IMR-90 (cell line): ENCODE measurements at places on chromosomes 1 and 21. TPM values are rescaled to one million over a fixed set of nuclear protein-coding genes. Genes with fewer than 3 reads are reported as not detected.

Gene PCAT6
- 0.56 TPM in 1 of 2 replicates, not detected in the other for total RNA-seq

Gene UMODL1
- not detected in 2 replicates for total RNA-seq

Gene SFT2D2
- 37.6 and 42.2 TPM in 2 replicates for total RNA-seq

Gene TAL1
- total RNA-seq = not detected in 2 replicates

Gene HPDL
- total RNA-seq = 0.54 and 0.56 TPM in 2 replicates

Gene OLFML3
- 37.8 and 40.9 TPM in 2 replicates for total RNA-seq

Gene CD34
- total RNA-seq = under 0.01 TPM in 1 of 2 replicates, not detected in the other

Gene GJC2
- 1.1 and 1.4 TPM in 2 replicates for total RNA-seq

Gene KCNC4
- 0.18 and 0.28 TPM in 2 replicates for total RNA-seq

Gene PLPPR4
- 6.4 and 7.0 TPM in 2 replicates for total RNA-seq

Gene CFAP57
- total RNA-seq = 0.28 and 0.36 TPM in 2 replicates

Gene NFASC
- total RNA-seq = 0.18 and 0.28 TPM in 2 replicates

Gene OR2T33
- not detected in 2 replicates for total RNA-seq

Gene S100A12
- total RNA-seq = not detected in 2 replicates

Gene KRTAP19-3
- total RNA-seq = not detected in 2 replicates

GRCh38 chr1:118291661-118292060, 106.6 kb upstream of the SPAG17 start:
- DNase-seq = no peak

- DNase-seq = no peak
Observed at GRCh38 chr1:227938911-227939790, 8.6 kb downstream of the WNT9A start.

DNA sequence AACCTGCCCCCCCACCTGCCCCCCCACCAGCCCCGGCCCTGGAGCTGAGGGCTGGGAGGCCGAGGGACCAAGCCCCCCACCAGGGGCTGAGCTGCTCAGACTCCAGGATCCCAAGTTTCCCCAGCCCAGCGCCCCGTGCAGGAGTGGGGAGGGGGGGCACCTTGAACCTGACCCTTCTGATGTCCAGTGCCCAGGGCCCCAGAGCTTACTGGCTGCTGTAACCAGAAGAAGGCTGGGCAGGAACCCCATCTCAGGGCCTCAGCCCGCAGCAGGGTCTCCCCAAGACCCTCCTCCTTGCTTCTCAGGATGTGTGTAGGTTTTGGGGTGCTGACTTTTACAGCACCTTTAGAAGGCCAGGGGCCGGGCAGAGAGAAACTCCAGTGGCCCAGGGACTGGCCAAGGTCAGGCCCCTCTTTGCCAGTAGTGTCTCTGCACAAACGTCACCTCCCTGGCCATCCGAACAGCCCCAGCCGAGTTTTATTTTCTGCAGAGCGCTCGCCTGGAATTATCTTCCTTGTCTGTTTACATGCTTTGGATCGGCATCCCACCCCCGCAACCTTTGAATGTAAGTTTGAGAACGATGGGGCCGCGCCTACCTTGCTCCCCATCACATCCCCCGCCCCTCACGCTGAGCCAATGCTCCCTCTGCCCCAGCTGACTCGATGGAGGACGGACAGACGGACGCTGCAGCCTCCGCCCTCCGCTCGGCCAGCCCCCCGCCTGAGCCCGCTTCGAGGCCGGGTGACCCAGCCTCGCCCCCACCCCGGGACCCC, 70.1 kb upstream of the CASZ1 start:
- DNase-seq = peak; percentile 48

- no peak for DNase-seq
Observed at GRCh38 chr1:204465546-204466415, 28.8 kb downstream of the PIK3C2B start.

- DNase-seq = no peak
Observed at GRCh38 chr1:11364170-11364569, 91.2 kb downstream of the UBIAD1 start.

GRCh38 chr1:24906760-24907490, 23.2 kb downstream of the RUNX3 start:
- DNase-seq = no peak

DNA sequence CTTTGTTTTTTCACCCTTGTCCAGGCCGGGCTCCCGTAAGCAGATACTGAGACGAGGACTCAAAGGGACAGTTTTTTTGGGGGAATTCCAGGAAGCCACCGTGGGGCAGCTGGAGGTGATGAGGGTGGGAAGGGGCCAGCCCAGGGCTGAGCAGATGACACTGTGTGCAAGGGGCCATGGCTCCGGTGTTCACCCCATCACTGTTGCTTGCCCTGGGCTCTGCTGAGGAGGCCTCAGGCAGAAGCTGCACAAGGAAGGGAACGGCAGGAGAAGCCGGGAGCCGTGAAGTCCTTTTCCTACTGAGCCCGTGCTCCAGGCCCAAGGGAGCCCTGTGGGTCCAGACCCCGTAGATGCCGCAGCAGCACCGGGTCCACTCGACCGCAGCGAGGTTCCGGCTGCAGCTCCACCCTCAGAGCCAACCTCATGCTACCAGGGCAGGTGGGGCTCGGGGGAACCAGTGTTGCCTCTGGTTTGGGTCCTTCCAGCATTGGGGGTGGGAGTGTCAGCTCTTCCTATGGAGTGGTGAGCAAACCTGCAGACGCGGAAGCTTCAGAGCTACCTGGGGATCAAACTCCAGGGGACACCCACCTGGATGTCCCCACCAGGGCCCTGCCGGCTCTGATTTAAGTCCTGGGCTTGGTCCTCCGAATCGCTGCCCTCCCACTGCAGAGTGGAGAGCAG, 4.3 kb upstream of the CALML6 start:
- no peak for DNase-seq

- peak; percentile 12 for DNase-seq
Observed at GRCh38 chr1:93394514-93394913, 48.8 kb downstream of the DR1 start.

- no peak for DNase-seq
Observed at GRCh38 chr1:45796946-45797345, 6.5 kb upstream of the MAST2 start.

- DNase-seq = no peak
Observed at GRCh38 chr1:96872757-96873156, 151.2 kb downstream of the PTBP2 start.

DNA sequence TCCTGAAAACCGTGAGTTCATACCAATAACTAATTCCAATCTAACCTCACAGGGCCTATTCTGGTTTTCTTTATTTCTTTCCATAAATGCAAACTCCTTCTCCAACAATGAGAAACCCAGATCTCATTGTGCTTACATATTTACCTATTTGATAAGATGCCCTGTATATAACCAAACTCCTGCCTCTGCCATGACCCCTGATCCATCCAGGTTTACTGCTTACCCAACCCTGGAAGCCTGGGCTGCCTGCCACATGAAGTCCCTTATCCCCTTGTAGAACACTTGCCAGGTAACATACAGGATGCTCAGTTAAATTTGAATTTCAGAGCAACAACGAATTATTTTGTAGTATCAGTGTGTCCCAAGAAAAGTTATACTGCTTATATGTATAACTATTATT, 766.1 kb downstream of the LTN1 start:
- no peak for DNase-seq

DNA sequence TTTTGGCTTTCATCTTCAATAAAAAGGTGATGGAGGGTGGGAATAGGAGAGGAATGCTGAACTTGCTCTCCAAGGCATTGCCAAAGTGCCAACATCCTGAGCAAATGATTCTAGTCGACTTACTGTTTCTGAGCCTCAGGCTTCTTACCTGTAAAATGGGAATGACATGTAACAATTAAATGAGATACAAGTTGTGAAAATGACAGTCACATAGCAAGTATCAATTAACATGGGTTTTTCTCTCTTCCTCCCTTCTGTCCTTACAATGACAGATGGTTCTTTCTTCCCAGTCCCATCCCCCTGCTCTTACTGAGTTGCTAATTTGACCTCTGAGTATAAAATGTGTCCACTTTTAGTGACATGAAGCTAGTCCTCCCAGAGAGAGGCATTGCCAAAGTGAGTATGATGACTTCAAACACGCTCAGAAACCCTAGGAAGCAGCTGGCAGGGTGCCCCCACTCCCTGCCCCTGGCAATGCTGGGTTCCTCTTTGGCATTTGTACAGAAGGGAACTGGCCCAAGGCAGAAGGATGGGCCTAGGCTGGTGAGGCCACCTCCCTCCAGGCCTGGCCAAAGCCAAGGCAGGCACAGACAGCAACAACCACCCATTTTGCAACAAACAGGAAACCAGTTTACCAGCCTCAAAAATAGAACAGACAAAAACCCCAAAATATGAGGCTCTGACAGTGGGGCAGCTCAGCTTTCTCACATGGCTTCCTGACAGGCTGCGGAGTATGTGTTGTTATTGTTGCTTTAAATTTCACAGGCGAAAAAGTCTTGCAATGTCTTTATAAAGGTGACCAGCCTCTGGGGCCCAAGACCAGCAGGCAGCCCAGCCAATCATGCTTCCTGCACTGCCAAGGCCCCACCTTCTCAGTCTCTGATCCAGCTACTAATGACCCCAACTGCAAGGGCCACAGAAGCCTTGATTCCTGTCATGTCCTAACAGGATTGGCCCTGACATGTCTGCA, 115.9 kb downstream of the HIVEP3 start:
- DNase-seq = no peak

GRCh38 chr21:43658088-43658741, 1.1 kb downstream of the HSF2BP start:
- no peak for DNase-seq

GRCh38 chr1:87252406-87252805, 76.3 kb upstream of the LMO4 start:
- DNase-seq = peak; percentile 76

- no peak for DNase-seq
Observed at GRCh38 chr1:201169203-201169602, 14.9 kb upstream of the TMEM9 start.

- DNase-seq = no peak
Observed at GRCh38 chr1:199218065-199218464, 579.2 kb downstream of the PTPRC start.

- DNase-seq = no peak
Observed at GRCh38 chr21:40164905-40165772, 297.9 kb downstream of the PCP4 start.

GRCh38 chr1:77511440-77511840, 171.0 kb downstream of the ZZZ3 start:
- peak; percentile 94 for DNase-seq

DNA sequence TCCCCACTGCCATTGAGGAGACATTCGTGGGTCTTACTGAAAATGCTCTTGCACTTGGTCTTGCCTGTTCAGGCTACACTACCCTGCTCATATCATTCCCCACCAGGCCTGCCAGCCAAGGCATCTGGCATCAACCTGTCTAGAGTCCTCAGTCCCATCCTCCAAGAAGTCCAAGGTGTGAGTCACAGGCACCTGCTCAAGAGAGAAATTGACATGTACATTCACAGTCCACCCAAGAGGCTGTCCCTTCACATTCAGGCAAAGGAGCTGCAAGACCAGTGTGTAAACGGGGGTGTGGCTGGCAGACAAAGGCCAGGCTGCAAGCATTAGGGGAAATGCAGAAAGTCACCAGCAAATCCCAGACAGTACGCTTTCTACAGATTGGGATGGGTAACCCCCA, 13.1 kb upstream of the PLA2G2C start:
- no peak for DNase-seq

GRCh38 chr1:70134148-70134547, 71.2 kb downstream of the LRRC40 start:
- no peak for DNase-seq

DNA sequence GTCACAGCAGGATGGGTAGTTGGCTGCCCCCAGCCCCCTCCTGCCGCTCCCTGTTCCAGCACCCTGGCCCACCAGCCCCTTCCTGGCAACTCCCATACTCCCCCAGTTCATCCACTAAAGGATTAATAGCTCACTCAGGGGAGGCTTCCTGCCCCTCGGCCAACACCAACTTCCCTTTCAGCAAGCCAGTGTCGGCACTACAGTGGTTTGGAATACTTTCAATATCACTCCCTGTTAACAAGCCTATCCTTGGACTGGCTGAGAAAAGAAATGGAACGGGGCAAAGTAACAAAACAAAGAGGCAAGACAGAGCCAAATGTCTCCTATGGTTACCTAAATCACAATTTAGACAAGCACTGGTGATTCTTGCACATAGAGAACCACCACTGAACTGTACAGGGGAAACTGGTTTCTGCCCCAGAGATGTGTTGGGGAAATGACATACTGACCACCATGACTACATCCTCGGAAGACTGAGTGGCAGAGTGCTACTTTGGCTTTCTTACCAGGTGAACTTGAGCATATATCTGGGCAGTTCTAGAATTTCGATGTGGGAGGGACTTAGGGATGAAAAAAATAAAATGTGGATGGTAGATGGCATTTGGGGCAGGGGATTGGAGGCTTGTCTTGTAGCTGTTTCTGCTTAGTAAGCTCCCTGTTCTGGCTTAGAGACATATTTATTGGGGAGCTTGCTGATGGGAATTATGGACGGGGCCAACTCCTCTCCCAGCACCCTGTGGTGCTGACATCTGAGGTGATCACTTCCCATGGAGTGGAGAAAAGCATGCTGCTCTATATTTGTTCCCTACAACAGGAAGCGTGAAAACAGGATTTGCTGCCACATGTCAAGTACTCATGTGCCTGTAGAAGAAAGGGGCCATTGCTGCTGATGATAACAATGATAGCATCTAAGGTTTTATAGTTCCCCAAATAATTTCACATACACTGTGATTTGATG, 7.1 kb upstream of the CAPN2 start:
- DNase-seq = peak; percentile 40

DNA sequence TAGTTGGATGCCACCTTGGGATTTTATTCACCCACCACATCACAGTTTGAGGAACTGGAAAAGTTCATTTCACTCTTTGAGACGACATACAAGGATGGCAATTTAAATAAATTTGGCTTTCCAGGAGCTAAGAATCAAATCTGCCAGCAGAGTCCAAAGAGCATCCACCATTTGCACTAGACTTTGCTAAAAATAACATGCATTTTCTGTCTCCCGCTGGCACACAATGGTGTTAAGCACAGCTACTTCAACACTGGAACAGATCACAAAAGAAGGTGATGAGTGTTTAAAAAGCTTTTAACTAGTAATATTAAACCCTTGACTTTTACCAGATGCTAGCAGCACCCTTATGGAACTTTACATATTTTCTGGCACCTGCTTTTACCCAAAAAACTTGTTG, 44.6 kb downstream of the MAEL start:
- no peak for DNase-seq

- peak; percentile 57 for DNase-seq
Observed at GRCh38 chr21:41924368-41924754, 29.5 kb downstream of the C2CD2 start.

GRCh38 chr21:10425856-10426255, 95.5 kb upstream of the TPTE start:
- DNase-seq = no peak

DNA sequence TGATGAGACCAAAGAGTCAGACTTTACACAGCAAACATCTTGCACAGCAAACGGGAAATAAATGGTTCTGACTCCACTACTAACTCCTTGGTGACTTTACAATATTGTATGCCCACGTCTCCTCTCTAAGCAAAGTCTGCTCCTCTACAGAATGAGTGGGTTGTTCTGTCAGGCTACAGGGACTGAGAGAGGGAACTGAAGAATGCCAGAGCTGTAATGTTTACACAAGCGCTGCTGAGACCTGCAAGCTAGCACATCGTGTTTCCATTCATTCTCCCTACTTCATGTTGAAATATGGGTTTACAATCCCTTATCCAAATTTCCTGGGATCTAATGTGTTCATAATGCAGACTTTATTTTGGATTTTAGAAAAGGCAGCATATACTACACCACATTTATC, 15.9 kb downstream of the DAB1 start:
- no peak for DNase-seq
